ENCODE measurements at places on chromosomes 7 and 10.

GRCh38 chr7:134505856-134506255 is 21.5 kb upstream of the AKR1B10 start:
- no peak for DNase-seq

- no peak for DNase-seq
Observed at GRCh38 chr7:114956702-114957101, 34.8 kb downstream of the MDFIC start.

GRCh38 chr10:81021428-81022129 is 483.9 kb downstream of the SH2D4B start:
- DNase-seq: no peak

- DNase-seq: no peak
Observed at GRCh38 chr7:95658676-95659075, 62.4 kb upstream of the PDK4 start.

GRCh38 chr10:88386204-88386788 is 196.8 kb downstream of the RNLS start:
- DNase-seq: no peak

- no peak for DNase-seq
Observed at GRCh38 chr7:77727936-77728701, 31.9 kb downstream of the RSBN1L start.

GRCh38 chr7:43781726-43782607 is 23.5 kb downstream of the BLVRA start:
- no peak for DNase-seq

DNA sequence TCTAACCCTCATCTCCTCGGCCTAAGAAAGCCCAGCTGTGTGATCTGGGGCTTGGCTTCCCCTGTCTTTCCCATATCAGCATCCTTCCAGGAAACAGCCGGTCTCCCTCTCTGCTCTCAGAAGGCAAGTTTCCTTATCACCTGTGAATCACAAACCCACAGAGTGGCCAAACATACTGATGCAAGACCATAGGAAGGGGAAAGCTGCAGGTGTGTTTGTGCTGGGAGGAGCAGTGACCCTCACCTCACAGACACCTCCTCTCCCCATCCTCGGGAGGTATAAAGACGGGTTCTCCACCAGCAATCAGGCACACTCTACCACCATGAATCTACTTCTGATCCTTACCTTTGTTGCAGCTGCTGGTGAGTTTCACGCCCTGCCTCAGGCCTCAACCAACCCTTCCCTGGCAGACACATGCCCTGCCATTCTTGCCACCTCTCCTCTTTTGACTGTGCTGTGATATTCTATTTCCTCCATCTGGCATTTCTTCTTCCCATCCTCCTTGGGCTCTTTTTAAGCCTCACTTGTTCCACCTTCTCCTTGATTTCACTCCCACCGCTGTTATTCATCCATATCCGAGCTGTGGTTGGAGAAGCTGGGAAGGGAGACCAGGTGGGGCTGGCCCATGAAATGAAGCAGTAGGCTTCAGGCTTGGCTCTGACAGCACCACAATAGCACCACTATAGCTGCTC is at the start of gene PRSS2:
PRSS2 (plus strand) TSS at position 310 of the 692 bp plus-strand sequence; CDS start at position 323, 13 bp downstream.
- DNase-seq: no peak
